Endodermal cell (in vitro differentiated cells): ENCODE measurements at places on chromosomes 3 and 15.

DNA sequence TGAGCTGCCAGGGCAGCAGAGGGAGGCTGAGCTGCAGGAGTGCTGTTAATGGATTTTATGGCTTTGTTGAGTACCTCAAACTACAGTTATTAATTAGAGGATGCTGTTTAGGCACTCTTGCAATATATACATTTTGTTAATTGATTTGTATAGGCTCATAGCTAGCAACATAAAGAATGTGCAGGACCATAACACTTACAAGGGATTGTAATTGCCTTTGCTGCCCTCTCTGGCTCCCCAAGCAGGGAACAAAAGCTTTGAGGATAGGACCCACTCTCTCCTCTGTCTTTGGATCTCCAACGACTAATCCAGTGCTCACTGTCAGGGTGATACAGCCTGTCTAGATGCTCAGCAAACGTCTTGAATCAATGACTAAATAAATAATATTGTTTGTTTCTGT is 1.2 kb upstream of the CLSTN2 start:
- DNase-seq = no peak

DNA sequence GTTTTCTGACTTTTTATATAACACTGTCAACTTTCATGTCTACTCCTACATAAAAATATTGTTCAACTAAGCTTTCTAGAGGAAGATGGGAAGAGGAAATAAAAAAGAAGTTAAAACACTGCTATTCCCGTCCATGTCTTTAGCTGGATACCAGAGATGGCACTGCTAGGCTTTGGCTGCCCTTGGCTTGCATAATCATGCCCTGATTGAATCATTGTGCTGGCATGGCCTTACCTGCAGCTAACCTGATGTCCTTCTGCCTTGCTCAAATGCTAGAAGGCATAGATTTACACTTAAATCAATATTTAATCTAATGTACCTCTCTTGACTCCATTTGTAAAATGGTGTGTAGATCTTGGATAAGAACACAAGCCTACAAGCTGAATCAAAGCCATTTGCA is 539.7 kb upstream of the IL12A start:
- DNase-seq = no peak

- DNase-seq = no peak
Measured at GRCh38 chr3:86208772-86209171, 782.2 kb downstream of the VGLL3 start.

DNA sequence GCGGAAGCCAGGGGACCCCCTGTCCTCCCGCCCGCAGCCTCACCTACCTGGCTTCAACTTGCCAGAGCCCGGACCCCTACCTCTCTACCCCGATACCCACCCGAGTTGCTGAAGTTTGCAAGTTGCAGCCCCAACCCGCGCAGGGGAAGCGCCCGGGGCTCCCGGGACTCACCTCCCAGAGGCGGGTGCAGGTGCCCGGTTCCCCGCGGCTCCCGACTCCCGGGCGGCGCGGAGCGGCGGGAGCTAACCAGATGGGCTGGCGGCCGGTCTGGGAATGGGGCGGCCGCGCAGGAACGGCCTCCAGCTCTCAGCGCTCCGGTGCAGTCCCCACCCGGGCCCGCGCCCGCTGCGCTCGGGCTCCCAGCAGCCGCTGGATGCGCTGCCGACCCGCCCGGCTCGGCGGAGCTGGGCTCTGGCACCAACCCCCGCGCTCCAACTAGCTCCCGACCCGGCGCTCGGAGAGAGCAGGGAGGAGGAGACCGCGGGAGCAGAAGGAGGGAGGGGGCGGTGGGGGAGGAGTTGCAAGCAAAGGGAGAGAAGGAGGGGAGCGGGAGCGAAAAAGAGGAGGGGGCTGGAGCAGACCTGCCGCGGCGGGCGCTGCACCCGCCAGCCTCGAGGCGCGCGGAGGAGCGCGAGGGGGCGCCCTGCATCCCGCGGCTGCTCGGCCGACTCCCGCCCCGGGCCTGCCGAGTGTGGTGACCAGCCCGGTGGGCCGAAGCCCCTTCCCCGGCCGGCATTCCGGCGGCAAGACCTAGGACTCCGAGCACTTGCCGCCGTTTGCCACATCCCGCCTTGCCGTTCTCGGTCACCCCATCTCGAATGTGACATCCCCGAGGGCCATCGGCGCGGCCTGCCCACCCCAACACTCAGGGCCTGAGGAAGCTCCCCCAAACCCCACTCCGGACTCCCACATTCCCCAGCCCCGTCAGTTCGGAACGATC is at the start of gene SEMA5B:
TSS of gene SEMA5B (minus strand) at position 472 of the 941 bp plus-strand sequence. CDS start 66,500 bp downstream, outside the sequence.
- peak; percentile 94 for DNase-seq

GRCh38 chr3:181330257-181330656 is 340.7 kb upstream of the DNAJC19 start:
- DNase-seq = no peak

DNA sequence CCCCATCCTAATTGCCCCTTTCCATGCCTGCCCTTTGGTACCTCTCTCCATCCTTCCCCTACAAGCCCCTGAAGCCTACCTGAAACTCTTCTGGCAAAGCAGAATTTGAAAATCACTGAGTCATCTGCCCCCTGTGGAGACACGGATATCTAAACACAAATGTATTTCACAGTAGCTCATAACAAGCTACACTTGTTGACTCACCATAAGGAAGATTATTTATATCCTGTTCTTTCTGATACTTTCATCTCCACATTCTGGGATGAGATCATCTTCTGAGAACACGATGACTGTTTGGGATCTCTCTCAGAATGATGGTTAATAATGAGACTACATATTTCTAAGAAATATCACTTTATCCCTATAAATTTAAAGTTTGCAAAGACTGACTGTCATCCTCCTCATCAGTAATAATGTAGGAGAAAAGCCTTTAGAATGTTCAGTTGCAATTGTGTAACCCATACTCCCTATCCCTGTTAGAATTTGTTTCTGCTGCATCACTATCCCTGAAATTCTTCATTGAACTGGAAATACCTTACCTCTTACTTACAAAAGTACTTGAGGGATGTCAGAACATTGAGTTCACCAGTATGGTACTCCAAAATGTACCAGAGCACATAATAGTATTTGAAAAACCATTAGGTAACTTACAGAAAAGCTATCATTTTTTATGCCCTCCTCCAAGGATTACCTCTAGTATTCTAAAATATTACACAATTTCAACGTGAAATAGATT is 116.1 kb upstream of the IL12A start:
- DNase-seq = no peak

DNA sequence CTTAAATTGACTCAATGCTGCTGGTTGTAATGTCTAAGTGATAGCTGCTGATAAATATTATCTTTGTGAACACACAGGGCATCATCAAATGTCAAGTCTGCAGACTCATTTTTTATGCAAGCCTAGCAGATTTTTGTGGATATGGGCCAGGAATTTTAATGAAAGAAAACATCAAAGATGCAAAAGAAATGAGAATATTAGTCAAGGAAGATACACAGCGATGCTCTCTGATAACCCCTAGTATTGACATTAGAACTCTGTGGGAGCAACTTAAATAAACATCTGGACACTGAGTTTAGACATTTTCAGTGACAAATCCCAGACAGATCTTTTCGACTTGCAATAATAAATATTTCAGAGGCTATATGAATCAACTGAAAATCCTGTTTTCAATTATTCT is 28.3 kb downstream of the POLR2M start:
- DNase-seq = no peak

GRCh38 chr3:101962055-101962454 is 112.7 kb downstream of the NFKBIZ start:
- no peak for DNase-seq

- DNase-seq = peak; percentile 13
Measured at GRCh38 chr3:50658831-50659230, 15.9 kb upstream of the DOCK3 start.

DNA sequence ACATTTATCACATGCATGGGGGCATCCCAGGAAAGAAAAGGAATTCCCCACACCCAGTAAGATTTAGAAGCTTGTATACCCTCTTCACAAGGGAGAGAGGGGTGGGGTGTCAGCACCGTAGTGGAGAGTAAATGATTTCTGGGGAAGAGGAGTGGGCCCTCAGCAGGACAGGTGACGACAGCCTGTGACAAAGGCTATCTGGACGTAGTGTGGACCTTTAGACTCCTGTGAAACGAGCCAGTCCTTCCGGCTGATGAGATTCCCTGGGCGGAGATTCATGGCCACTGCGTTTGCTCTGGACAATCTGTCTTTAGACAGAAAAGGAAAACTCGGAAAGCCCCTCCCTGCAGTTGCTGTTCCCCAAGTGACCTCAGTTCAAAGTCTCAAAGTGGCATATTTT is 1.7 kb upstream of the FAM3D start:
- DNase-seq = no peak
